ENCODE measurements at places on chromosomes 1 and 21.

DNA sequence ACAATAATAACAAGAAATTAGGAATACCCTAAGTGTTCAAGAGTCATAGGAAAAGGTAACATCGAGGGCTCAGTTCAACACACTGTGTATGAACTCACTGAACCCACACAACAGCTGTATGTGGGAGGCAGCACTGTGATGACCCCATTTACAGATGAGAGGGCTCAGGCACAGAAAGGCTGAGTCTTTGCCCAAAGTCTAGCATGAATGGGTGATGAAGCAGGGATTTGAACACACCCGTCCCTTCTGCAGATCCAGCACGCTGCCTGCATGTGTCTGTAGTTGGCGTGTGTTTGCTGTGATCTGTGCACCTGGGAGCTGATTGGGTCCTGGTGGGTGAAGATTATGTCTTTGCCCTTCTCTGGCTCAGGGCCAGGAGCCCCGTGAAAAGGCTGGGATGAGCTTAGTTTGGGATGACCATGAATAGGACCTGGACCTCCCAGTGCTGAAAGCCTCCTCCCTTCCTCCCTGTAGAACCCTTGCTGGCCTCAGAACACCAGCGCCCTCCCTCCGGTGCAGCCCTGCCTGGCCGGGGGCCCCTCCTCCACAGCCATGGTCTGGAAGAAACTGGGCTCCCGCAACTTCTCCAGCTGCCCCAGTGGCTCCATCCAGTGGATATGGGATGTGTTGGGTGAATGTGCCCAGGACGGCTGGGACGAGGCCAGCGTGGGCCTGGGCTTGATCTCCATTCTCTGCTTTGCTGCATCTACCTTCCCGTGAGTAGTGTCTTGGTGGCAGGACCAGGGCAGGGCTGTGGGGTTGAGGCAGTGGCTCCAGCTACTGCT, 5.2 kb downstream of the SLC66A1 start:
- no peak for DNase-seq

DNA sequence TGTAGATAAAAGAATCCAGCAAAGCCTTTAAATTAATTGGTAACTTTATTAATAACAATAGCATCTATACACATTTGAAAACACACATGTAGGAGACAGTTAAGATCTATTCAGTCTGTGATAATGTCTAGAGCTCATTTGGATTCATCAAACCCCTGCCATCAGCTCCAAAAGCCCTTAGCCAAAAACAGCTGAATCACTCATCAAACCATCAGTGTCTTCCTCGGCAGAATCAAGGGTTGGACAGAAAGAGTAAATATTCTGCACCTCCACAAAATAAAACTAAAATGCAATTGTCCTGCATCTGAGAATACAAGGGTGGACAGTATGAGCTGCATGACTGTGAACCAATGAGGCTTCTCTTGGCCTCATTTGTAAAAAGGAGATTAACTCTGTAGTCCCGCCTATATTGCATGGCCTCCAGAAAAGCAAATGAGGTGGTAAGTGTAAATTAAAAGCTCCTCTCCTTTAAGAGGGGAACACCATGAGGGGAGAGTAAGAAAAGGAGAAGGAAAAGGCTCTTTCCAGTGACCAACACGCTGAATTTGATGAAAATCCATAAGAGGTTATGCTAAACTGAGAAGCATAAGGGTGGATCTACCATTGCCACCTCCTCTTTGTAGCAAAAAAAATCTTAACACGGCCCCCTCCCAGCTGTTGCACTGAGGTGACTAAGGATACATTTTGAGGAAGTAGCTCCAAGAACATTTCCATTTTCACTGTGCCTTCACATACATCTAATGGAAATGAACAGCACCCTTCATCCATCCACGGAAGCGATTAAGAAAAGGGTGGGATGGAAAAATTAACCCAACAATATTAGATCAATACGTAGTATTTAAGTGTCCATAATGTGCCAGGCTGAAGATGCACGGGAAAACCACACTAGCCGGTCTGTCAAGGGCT, 14.7 kb upstream of the BOLA1 start:
- no peak for DNase-seq

DNA sequence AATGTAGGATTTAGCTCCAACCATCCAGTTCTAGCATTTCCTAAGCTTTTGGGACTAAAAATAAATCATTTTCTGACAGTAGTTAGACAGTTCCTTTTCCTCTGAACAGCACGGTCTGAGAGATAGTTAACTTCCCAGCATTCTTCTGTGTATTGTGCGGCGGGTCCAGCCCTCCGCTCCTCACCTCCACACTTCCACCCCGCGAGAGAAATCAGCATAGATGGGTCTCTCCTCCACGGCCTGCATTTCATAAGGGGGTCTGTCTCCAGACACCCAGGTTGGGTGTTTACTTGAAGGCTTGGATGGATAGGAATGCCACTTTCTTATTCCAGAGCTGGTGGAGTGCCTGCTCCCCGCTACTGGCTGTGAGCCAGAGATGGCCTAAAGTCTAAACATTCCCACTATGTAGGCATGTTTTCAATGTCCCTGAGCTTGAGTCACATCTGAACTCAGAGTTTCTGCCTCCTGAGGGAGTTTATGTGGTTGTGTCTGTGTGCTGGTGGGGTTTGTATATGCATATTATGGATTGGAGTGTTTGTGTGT, 38.0 kb upstream of the PPP2R5A start:
- no peak for DNase-seq

- DNase-seq, result no peak
These were observed 39.0 kb downstream of the NDC1 start for GRCh38 chr1:53799141-53799540.

DNA sequence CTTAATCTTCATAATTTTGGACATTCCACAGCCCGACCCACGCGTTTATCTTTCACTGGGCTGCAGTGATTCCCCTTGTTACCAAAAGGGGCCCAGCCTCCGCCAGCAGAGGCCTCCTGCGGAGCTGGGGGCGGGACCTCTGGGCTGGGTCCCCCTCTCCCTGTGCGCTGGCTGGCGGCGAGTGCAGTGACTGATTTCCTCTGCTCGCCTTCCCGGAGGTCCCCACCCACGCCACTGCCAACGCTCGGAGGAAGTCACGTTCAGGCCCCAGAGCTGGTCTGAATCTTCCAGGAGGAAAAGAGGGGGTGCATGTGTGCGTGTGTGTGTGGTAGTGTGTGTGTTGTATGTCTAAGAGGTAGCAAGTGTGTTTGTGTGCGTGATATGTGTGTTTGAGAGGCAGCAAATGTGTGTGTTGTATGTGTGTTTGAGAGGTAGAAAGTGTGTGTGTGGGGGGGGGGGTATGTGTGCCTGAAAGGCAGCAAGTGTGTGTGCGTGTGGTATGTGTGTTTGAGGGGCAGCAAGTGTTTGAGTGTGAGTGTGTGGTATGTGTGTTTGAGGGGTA, 35.0 kb upstream of the JAK1 start:
- no peak for DNase-seq

- no peak for DNase-seq
These were observed 366.6 kb upstream of the NCAM2 start for GRCh38 chr21:20631633-20632032.

DNA sequence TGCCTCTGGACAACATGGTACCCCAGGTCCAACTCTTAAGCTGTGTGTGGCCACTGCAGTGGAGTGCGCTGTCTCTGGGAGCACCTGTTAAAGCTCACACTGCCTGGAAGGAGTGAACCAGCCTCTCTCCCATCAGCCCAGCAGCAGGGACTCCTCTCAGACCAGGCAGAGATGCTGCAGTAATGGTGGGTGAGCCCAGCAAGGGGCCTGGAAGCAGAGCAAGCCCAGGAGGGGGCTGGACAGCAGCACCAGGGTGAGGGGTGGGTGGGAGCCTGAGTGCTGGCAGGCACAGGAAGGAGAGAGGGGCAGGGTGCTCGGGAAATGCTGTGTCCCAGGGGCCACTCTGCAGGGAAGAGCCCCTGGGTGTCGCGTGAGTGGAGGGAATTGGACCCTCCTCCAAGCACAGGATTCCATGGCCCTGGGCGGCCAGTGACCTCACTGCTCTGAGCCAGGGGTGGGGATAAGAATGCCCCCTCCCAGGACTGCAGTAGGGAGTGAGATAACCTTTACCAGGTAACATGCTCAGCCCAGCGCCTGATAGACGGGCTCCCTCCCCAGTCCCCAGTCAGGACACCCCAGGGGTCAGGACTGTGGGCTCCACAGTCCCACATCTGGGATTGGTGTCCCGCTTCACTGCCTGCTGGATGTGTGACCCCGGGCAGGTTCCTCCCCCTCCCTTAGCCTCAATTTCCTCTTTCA, 313.1 kb downstream of the MATN1 start:
- DNase-seq, result no peak

GRCh38 chr1:230641900-230642262, 400 bp upstream of the COG2 start:
- DNase-seq, result no peak

DNA sequence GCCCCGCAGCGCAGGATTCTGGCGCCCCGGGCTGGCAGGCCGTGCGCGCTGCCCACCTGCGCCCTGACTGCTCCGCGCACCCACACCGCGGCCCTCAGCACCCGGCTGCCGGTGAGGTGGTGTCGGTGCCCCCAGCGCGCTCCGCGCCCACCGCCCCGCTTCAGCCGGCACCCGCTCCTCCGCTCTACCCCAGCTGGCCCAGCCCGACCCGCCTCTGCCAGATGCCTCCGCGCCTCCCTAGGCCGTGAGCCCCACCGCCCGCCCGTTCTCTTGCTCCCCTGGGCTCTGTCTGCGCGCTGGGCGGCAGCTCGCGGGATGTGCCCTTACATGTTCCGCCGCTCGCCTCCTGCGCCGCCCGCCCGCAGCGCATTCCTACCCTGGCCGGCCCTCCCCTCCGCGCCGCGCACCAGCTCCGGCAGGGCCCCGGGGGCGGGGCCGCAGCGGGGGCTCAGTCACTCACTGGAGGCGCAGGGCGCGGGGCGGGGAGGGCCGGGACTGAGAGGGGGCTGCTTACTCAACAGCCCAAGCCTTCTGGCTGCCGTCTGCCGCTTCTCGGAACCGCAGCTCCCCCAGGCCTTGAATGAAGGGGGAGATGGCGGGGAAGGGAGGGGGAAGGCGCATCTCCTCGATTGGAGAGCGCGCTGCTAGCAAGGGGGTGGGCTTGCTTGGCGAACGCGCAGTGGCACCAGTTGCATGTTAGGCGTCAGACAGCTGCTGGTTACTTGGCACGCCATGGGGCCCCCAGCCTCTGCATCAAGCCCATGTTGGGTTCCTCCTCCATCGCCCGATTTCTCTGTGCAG, at the start of gene PHLDA3:
Gene PHLDA3 (minus strand): TSS at position 345 of the 801 bp plus-strand sequence. CDS start 402 bp downstream, outside the sequence.
- DNase-seq, result peak; percentile 91

DNA sequence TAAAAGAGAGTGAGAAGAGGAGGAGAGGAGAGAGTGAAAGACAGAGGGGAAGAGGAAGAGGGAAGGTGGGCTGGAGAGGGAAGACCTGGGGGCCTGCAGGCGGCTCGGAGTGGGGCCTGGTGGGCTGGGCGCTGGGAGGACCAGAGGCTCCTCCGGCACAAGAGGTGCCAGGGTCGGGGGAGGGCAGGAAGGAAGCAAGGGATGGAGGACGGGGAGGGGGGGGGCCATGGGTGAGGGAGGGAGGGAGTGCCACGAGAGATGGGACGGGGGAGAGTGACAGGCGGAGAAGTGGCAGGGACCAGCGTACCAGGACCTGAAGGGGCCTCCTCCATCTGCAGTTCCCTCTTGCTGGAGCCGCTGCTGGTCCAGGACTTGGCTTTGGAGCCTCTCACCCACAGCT, 87.7 kb downstream of the CASZ1 start:
- DNase-seq, result no peak

GRCh38 chr1:113416496-113416895, 26.2 kb downstream of the MAGI3 start:
- no peak for DNase-seq

- DNase-seq, result peak; percentile 77
These were observed 62.7 kb downstream of the ADARB1 start for GRCh38 chr21:45136927-45137611.

DNA sequence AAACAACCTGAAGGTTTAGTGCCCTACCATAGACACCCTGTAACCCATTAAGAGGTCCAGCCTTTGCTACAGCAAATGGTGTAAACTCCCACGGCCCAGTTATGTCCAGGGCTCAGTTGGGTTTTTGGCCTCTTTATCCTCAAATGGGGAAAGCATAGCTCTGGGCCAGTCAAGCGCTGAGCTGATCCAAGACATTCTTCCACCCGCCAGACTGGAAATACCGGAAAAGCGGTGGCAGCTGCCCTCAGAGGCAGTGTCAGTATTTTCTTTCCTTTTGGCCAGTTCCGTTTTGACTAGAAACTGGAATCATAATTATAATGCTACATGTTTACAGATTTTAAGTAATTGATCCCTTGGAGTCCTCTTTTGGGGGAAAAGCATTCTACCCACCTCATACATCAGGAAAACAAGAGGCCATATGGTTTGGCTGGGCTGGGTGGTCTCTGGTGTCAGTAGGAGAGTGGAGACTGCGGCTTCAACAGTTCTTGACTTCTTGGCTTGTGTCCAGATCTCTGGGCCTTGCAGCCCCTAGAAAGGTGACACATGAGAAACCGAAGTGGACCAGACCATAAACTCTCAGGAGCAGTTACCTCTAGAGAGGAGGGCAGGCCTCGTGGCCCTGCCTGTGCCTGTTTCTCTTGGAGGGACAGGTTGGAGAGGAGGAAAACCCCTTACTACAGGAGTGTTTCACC, 30.2 kb upstream of the CLDN14 start:
- DNase-seq, result no peak

GRCh38 chr1:18526436-18527275, 45.9 kb downstream of the KLHDC7A start:
- no peak for DNase-seq

DNA sequence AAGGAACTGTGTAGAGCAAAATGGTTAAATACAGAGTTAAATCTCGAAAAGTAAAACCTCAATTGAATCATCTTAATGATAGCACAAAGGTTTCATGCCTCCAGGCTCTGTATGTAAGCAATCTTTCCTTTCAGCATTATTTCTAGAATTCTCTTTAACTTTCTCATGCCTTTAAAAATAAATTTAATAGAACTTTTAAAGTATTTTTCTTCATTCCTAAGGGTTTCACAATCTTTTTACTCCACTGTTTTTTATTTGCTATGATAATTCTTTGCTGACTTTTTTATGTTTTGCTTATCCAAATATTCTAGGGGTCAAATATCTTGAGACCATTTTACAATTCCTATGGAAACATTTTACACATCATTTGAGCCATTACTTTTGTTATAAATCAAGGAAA, 288.0 kb downstream of the BACH1 start:
- no peak for DNase-seq

DNA sequence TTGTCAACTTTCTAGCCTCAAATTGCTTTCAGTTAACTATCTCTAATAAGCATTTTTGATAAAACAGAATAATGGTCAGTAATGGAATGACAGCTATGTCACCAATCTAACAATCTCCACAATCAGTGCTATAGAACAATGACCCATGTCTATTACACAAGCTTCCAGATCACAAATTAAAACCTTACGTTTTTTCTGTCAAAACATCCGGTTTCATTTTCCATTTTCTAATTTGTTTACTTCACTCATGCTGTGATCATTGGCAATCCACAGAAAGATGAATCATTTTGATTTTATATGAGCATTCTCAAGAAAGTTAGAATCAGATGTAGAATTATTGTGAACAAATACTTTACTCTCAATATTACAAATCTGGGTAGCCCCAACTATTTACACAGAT, 80.3 kb downstream of the KCNT2 start:
- no peak for DNase-seq

Data from nucleus accumbens (tissue), 56 donors.